ENCODE measurements at places on chromosomes 2 and 18.

GRCh38 chr2:1625281-1626001 lies 118.9 kb downstream of the PXDN start:
- no peak for DNase-seq

- no peak for DNase-seq
Measured at GRCh38 chr2:40457837-40458236, 5.9 kb upstream of the SLC8A1 start.

DNA sequence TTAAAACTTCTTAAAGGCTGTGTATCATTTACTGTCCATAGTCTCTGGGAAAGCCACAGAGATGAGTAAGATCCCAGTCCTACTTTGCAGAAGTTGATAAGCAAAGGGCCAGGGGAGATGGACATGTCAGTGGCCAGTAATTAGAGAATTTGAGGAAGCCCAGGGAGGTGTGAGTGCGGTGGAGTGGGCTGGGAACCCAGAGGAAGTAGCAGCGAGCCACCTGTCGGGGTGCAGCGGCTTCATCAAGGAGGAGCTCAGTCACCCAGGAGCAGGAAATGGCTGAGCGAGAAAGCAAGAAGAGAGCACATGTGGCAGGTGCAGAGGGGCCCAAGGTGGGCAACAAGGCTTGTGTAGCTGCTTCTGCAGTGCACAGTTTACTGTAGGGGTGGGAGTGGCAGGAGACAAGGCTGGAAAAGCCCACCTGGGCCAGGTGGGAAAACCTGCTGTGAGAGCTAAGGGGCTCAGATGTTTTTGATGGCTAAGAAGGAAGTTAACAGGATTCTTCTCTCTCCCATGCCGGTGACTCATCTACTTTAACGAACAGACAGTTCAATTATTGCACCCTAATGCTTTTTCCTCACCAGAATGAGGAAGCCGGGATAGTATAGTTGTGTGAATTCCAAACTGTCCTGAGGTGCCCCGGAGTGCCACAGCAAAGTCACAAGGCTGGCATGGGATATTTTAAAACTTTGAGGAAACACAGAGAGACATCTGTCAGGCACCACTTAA lies 34.8 kb upstream of the MGAT5 start:
- DNase-seq = peak; percentile 52

GRCh38 chr18:35032113-35032512 lies 9.1 kb upstream of the MAPRE2 start:
- no peak for DNase-seq

- no peak for DNase-seq
Measured at GRCh38 chr2:39532933-39533332, 95.8 kb upstream of the MAP4K3 start.

GRCh38 chr2:133484106-133484505 lies 84.2 kb downstream of the NCKAP5 start:
- no peak for DNase-seq

GRCh38 chr2:118014492-118014824 lies 588 bp upstream of the CCDC93 start:
- DNase-seq = no peak
